ENCODE measurements at places on chromosomes 11 and 22. TPM values are rescaled to one million over a fixed set of nuclear protein-coding genes. Genes with fewer than 3 reads are reported as not detected.

The CAVIN3 gene
- 596 TPM for total RNA-seq

GRCh38 chr11:73388265-73389133, 12.3 kb downstream of the RELT start:
- H3K27ac ChIP-seq, result no peak overlapping the region
- no peaks in the 10 kb centered on the region for H3K4me1 ChIP-seq
- no peak overlapping the region for H3K4me3 ChIP-seq
- no peaks in the 10 kb centered on the region for H3K36me3 ChIP-seq
- H3K27me3 ChIP-seq, result no peaks in the 10 kb centered on the region
- no peak for DNase-seq

The COMT gene
- total RNA-seq, result 150 TPM

GRCh38 chr22:24383061-24383460, 44.3 kb upstream of the ADORA2A start:
- DNase-seq, result no peak
- H3K36me3 ChIP-seq, result peaks cover 12% of the 10 kb centered on the region
- no peak overlapping the region for H3K27ac ChIP-seq
- no peaks in the 10 kb centered on the region for H3K27me3 ChIP-seq
- no peak overlapping the region for H3K4me3 ChIP-seq

The FXYD2 gene
- total RNA-seq, result not detected

- no peaks in the 10 kb centered on the region for H3K27me3 ChIP-seq
- H3K27ac ChIP-seq, result peak overlapping the region; percentile 93
- H3K4me1 ChIP-seq, result peaks cover 34% of the 10 kb centered on the region
- H3K36me3 ChIP-seq, result peaks cover 1% of the 10 kb centered on the region
- peak overlapping the region; percentile 37 for H3K4me3 ChIP-seq
- no peak for DNase-seq
These were observed 20.5 kb downstream of the EPS8L2 start for GRCh38 chr11:726278-727220.

The TRIM3 gene
- 33.8 TPM for total RNA-seq

GRCh38 chr11:17538731-17539130, 5.5 kb downstream of the USH1C start:
- no peaks in the 10 kb centered on the region for H3K4me1 ChIP-seq
- DNase-seq, result no peak
- no peaks in the 10 kb centered on the region for H3K27me3 ChIP-seq
- H3K36me3 ChIP-seq, result no peaks in the 10 kb centered on the region

DNA sequence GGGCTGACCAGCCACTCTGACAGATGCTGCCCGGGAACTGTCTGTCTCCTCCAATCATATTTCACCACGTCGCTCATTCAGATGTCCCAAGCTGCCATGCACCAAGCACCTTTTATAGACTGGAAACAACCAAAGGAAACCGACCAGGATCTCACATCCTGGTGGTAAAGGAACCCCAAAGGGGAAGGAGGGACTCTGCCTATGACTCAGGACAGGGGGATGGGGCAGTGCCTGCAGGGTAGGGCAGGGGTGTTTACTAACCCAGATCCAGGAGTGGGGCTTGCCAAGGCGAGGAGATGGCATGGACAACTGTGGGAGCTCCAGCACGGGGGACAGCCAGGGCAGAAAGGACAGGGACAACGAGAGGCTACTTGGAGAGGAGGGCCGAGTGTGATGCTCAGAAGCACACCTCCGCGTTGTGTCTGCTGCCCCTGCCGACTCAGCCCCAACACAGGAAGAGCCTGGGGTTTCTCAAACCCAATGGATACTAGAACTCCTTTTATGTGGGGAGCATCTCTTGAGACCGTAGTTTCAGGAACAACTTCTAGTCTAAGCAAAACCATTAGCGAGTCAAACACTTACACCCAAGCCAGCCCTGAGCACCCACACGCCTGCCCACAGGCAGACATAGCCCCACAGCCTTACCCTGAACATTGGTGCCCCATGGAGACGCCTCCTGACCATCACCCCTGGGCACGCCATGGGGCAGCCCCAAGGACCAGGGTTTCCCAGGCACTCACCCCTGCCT, 4.0 kb downstream of the PRODH start:
- no peaks in the 10 kb centered on the region for H3K4me1 ChIP-seq
- DNase-seq, result no peak
- no peaks in the 10 kb centered on the region for H3K27me3 ChIP-seq
- H3K4me3 ChIP-seq, result no peak overlapping the region
- H3K27ac ChIP-seq, result no peak overlapping the region
- no peaks in the 10 kb centered on the region for H3K36me3 ChIP-seq

GRCh38 chr11:30422447-30423278, 99.8 kb downstream of the ARL14EP start:
- H3K27ac ChIP-seq, result no peak overlapping the region
- no peaks in the 10 kb centered on the region for H3K27me3 ChIP-seq
- H3K36me3 ChIP-seq, result no peaks in the 10 kb centered on the region
- DNase-seq, result no peak
- no peak overlapping the region for H3K4me3 ChIP-seq

DNA sequence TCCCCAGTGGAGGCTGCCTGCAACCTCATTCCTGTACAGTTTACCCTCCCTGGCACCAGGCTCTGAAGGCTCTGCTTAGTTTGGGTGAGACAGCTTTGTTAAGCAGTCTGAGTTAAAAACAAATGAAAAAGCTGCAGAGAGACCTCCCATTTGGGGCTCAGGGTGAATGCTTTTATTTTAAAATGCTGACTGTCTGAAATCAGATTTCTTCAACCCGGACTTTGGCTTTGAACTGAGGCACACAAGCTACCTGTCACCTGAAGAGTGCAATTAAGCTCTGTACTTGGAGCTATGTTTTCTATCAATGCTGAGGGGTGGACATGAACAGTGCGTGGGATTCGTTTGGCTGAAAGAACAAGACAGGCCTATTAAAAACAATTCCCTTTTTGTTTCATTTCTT, 217.5 kb upstream of the SORL1-AS1 start:
- H3K27ac ChIP-seq, result peak overlapping the region; percentile 74
- no peaks in the 10 kb centered on the region for H3K27me3 ChIP-seq
- H3K4me1 ChIP-seq, result peaks cover 17% of the 10 kb centered on the region
- no peak overlapping the region for H3K4me3 ChIP-seq

The C11orf42 gene
- not detected for total RNA-seq

The ARHGAP8 gene
- not detected for total RNA-seq

The DDIAS gene
- 0.11 TPM for total RNA-seq
